Mucosa of gallbladder (tissue), 1 donor: ENCODE measurements at places on chromosomes 4 and X. TPM values are rescaled to one million over a fixed set of nuclear protein-coding genes. Genes with fewer than 3 reads are reported as not detected.

The SMIM10L2A gene
- total RNA-seq = 1.9 TPM

The RBM47 gene
- 143 TPM for total RNA-seq

The HTN3 gene
- total RNA-seq = not detected

The GPR50 gene
- total RNA-seq = 0.12 TPM

- DNase-seq = no peak
Observed at GRCh38 chr4:181970366-181970765, 272.8 kb upstream of the TENM3 start.

- DNase-seq = no peak
Observed at GRCh38 chrX:118569676-118570075, 74.1 kb downstream of the DOCK11 start.

DNA sequence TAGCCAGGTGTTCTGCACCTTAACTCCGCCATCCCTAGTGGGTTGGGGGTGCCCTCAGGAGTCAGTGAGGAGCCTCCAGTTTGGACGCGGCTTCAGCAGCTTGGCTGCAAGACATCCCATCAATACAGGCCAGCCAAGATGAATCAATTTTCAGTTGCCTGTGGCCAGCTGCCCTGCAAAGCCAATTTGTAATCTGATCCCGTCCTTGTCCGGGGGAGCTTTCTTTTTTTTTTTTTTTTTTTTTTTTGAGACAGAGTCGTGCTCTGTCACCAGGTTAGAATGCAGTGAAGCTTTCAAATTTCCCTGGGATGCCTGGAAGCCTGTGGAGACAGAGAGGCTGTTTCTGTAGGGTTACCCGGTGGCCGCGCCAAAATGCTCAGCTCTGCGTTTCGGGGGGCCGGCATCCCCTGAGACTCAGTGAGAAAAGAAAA lies 192.5 kb downstream of the ASMT start:
- DNase-seq = no peak

GRCh38 chr4:81621490-81621889 lies 149.8 kb upstream of the RASGEF1B start:
- DNase-seq = no peak

GRCh38 chr4:109011241-109012026 lies 248.6 kb upstream of the ETNPPL start:
- DNase-seq = no peak

DNA sequence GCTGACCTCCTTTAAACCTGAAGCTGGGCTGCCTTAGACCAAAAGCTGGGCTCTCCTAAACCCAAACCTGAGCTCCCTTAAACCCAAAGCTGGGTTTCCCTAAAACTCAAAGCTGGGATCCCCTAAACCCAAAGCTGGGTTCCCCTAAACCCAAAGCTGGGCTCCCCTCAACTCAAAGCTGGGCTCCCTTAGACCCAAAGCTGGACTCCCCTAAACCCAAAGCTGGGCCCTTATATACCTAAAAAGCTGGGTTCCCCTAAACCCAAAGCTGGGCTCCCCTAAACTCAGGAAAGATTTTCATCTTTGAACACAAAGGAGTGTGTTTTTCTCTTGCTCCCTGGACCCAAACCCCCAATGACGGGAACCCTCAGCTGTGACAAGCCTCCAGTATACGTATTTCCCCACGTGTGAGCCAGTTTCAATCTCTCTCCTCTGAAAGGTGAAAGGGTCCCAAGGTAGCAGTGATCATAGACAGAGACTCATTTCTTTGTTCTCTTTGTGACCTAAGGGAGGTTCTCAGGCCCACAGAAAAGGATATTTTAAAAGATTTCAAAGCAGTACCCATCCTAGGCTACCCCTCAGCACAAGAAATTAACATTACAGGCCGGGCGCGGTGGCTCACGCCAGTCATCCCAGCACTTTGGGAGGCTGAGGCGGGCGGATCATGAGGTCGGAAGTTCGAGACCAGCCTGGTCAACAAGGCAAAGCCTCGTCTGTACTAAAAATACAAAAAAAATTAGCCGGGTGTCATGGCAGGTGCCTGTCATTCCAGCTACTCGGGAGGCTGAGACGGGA lies 31.3 kb upstream of the ASMTL start:
- no peak for DNase-seq

GRCh38 chr4:137739391-137739790 lies 207.1 kb upstream of the PCDH18 start:
- DNase-seq = no peak

DNA sequence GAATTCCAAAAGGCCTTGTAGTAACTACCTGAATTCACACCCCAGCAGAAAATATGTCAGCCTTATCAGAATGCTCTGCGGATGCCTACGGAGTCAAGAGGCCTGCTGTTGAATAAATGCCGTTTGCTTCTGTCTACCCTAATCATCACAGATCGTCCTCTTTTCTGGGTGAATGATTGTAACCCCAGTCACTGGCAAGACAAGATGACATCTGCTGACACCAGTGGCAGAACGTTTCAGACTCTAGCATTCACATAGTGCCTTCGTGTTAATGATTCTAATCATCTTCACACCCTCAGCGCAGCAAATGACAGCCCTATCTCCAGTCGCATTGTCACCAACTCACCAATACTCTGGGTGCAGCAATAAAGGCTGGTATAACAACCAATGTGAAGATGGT lies 89.1 kb upstream of the MAP3K15 start:
- DNase-seq = no peak

GRCh38 chr4:122044501-122044900 lies 92.6 kb upstream of the TRPC3 start:
- no peak for DNase-seq

DNA sequence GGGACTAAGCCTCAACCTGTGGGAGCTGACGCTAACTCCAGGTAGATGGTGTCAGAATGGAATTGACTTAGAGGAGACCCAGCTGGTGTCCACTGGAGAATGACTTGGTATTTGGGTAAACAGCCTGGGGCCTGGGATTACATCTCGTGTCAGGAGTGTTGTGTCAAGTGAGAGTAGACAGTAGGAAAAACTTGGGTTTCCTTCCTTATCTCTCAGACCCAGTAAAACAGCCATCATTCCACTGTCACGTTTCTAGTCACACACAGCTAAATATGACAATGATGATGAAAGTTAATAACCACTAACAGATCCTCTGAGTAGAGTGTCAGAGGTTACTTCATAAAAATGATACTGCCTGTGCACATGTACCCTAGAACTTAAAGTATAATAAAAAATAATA lies 13.8 kb downstream of the ZNF674 start:
- DNase-seq = no peak

DNA sequence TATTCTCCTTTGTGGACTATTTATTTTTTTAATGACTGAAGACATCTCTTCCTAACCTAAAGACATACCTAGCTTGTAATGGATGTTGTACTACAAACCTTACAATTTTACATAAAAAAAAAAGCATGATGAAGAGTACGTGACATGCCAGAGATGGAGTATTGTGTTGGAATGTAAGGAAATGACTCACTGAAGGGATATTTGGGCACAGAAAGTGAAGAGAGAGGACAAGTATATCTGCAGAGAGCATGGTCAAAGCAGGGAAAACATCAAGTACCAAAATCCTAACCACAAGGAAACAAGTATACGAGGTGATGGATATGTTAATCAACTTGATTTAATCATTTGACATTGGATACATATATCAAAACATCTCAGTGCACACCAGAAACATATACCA lies 1051.4 kb upstream of the PRKX start:
- no peak for DNase-seq

DNA sequence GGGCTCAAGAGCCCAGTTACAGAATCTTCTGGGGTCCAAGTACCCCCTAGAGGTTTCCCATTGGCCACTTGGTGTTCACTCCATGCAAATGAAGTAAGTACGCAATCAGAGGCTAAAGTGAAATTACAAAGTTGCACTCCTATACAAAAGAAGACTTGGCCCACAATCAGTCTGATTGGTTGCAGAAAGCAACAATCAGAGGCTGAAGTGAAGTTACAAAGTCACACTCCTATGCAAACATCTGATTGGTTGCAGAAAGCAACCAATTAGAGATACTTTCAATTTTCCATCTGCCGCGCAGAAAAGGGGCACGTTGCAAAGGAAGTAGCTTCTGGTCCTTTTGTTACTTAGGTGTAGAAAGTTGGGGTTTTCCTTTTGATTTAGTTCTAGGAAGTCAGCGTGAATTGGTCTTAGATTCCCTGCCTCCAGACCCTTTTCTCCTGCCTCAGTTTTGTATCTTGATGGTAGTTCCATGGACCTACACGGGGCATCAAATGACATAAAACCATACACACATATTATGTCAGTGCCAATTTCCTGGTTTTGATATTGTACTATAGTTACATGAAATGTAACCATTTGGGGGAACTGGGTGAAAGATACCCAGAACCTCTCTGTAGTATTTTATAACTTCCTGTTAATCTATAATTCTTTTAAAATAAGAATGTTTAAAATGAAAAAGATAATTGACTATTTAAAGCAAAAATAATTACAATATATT lies 12.4 kb upstream of the PIN4 start:
- DNase-seq = peak; percentile 10

GRCh38 chr4:172938072-172938829 lies 230.4 kb upstream of the GALNT7 start:
- DNase-seq = no peak
